ENCODE measurements at places on chromosomes 2 and 18.

GRCh38 chr2:8142461-8142860 is 539.4 kb upstream of the ID2 start:
- DNase-seq = no peak

DNA sequence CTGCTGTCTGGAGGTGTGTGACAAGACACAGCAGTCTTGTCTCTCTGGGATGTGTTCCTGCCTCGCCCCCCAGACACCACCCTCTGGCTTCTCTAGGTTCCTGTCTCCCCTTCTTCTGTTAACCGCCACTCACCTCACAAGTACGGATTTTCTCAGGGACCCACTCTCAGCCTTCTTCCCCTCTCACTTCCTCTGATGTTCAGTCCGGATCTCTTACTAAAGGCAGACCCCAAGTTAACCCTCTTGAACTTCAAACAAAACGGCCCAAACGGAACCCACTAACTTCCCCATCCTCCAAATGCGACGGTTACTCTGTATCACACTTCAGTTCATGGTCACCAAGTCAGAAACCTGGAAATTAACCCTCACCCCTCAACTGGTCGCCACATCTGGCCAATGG is 32.0 kb downstream of the B4GALT6 start:
- no peak for DNase-seq

DNA sequence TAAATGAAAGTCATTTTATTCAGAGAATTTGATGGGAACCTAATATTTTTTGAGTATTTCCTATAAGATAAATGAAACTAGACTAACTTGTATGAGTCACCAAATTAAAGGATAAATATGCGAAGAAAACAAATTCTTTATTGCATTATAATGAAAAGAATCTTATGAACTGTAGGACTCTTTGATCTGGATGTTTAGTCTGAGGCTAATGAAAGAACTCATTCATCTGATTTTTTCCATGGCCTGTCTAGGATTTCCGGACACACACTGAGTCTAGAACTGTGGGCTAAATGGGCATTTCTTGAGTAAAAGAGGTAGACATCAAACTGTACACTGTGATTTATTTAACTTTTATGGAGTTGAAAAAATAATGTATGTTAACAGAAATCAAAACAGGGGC is 43.0 kb downstream of the ZNF519 start:
- DNase-seq = no peak

GRCh38 chr18:45802814-45803492 is 22.5 kb upstream of the SIGLEC15 start:
- no peak for DNase-seq

- DNase-seq = no peak
Measured at GRCh38 chr18:49081511-49082155, 130.9 kb upstream of the SMAD7 start.

DNA sequence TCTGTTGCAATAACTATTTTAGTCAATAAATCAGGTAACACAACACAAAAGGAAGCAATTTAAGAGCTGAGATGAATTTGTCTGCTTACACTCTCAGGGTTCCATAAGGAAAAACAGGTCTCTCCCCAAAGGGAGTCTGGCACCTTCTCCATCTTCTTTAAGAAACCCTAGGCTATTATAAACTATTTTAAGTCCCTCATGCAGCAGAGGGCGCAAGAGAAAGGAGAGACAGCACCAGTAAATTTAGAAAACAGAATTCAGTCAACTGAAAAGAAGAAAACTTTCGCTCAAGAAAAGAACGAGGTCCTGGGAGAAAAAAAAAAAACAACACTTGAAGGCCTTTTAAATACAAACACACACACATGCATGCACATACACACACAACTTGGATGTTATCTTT is 19.1 kb downstream of the SULT1C4 start:
- no peak for DNase-seq

- no peak for DNase-seq
Measured at GRCh38 chr2:230161184-230161583, 58.6 kb downstream of the SP110 start.

DNA sequence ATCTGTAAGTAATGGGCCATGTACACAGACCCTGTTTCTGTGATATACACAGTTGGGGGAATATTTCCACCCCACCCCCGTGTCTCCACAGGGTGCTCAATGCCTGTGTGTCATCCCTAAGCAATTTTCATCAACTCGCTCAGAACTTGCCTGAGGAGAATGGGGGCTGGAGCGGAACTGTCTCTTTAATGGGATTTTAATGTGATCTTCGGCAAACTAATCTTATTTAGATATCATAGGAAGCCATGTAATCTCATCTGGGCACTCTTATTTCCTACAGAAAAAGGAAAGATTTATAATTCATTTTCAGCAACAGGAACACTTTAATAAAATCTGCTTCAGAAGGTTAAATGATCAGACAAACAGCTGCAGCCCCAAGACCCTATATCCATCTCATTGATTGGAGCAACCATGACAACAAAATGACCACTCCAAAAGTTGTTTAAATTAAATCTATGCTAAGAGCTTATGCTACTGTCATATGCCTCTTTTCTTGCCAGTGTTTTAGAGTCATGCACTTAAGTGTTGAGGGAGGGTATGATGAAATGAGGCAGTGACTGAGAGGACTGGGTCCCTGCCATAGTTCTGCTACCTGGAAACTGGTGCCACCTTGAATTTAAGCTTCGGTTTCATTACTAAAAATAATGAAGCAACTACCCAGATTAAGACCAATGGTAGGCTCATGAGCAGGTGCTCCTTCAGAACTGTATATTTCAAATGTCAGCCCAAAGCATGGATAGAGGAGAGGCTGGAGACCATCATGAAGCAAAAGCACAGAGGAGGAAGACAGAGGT is 183.1 kb upstream of the DDX18 start:
- no peak for DNase-seq

DNA sequence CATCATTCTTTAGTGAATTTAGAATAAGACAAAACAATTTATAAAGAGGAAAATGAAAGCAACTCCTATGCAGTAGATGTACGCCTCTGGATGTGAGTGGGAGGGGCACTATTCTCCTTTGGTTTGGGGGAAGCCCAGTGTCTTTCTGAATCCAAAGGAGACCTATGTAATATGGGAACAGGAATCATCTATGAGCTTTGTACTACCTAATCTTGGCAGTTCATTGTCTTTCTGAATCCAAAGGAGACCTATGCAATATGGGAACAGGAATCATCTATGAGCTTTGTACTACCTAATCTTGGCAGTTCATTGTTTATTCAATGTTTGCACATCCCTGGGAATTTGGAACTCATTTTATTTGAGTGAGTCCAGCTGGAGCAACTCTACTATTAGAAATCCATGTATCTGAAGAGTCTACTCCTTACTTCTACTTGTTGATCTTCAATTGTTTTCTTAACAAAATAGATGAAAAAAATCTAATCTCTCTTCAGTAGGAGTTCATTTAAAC is 401.1 kb upstream of the LRATD1 start:
- DNase-seq = no peak

GRCh38 chr2:169114056-169114455 is 44.7 kb downstream of the DHRS9 start:
- DNase-seq = no peak

- DNase-seq = no peak
Measured at GRCh38 chr2:167157523-167157922, 269.2 kb downstream of the XIRP2 start.

GRCh38 chr2:33782395-33783230 is 183.5 kb upstream of the FAM98A start:
- DNase-seq = no peak

- no peak for DNase-seq
Measured at GRCh38 chr2:205771666-205772065, 89.4 kb downstream of the NRP2 start.

- no peak for DNase-seq
Measured at GRCh38 chr2:149383340-149383739, 53.0 kb downstream of the LYPD6 start.

GRCh38 chr2:231557571-231558217 is 27.4 kb upstream of the NMUR1 start:
- DNase-seq = no peak

- DNase-seq = no peak
Measured at GRCh38 chr2:201058914-201059313, 12.6 kb downstream of the HYCC2 start.

DNA sequence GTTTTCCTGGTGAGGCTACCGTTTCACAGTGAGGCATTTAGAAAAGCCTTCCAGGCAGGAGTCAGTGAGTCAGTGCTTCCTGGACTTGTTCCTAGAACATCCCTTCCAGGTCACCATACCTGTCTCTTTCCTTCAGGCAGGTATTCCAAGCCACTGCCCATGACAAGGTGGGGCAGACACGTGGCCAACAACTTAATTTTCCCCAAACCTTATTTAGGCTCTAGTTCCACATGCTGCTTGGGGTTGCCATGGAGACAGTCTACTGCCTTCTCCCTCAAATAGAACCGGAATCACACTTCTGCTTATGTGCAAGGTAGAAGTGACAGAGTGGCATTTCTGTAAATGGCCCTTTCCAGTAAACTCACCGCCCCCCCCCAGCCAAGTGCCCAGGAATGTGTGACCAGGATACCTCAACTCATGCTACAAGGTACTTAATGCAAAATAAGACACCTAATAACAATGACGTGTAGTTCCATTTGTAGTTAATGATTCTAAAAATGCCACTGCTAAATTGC is 258.3 kb downstream of the PRKCE start:
- no peak for DNase-seq

DNA sequence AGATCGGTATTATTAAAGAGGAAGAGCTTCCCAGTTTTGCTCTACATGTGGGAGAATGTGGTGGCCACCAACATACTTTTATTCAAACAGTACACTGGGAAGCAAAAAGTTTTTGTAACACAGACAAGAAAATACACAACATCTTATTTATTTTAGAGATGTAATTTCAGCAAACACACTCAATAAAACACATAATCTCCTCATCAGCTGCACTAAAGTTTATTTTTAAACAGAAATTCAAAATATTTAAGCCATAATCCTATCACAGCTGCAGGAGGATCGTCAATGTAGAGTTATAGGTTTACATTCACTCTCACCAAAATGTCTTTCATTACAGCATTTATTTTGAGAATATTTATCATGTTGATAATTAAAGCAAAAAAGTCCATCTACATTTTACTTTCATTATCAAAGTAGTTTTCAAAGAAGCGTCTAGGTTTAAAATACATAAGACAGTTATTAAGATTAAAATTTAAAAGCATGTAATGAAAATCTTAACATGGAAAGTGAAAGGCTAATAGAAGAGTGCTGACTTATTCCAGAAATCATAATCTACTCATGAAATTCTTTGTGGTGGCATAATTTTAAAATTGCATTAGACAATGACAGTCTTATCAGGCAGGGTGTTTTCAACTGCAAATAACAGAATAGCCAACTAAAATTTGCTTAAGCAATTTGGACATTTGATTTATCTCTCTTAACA is 61.0 kb downstream of the ANKRD44 start:
- no peak for DNase-seq

GRCh38 chr2:135997380-135997779 is 12.0 kb upstream of the DARS1 start:
- no peak for DNase-seq

- DNase-seq = no peak
Measured at GRCh38 chr18:56358608-56359280, 279.6 kb downstream of the TXNL1 start.

DNA sequence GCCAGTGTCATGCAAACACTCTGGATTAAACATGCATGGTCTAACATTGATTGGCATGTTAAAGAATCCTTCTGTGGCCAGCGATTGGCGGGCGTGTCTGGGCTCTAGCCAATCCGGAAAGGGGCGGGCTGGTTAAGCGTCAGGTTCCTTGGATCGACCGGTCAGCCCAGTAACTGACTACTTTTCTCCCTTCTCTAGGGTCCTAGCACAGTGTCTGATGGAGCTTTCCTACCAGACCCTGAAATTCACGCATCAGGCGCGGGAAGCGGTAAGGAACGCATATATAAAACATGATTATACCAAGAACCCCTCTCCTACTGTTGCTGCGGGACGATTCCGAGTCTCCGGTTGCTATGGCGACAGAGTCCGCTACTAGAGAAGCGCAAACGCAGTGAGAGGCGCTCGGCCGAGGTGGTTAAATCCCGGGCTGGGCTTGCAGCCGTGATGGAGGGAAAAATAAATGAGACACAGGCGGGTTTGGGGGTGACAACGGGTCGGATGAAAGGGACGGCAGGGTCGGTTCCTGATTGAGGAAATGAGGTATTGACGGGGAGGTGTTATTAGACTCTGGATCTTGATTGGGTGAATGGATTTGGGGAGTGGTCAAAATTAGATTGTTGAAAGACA is 29.4 kb downstream of the KATNAL2 start:
- no peak for DNase-seq

- peak; percentile 41 for DNase-seq
Measured at GRCh38 chr2:113198790-113199612, 25.2 kb downstream of the PSD4 start.
